ENCODE measurements at places on chromosomes 12 and 14.

DNA sequence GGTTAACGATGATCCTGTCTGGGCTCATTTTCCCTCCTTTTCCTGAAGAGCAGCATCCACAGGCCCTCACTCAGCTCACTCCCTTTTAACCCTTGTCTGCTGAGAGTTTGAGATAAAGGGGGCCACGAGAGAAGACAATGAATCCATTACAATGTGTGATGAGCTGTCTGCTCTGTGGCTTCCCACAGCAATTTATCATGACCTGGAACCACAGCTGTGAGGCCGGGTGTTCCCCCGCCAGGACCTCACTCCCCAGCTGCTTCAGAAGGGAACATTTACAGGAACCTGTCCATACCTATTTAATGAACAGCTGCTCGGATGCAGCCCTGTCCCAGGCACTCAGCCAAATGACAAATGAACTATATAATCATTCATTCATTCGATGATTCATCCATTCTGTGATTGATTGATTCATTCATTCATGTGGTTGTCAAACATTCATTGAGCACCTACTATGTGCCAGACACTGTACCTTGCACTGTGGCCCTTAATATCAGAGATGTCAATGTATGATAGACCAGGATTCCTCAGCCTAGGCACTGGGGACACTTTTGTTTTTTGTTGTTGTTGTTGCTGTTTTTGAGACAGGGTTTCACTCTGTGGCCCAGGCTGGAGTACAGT lies 18.5 kb upstream of the P2RX7 start:
- DNase-seq: no peak

DNA sequence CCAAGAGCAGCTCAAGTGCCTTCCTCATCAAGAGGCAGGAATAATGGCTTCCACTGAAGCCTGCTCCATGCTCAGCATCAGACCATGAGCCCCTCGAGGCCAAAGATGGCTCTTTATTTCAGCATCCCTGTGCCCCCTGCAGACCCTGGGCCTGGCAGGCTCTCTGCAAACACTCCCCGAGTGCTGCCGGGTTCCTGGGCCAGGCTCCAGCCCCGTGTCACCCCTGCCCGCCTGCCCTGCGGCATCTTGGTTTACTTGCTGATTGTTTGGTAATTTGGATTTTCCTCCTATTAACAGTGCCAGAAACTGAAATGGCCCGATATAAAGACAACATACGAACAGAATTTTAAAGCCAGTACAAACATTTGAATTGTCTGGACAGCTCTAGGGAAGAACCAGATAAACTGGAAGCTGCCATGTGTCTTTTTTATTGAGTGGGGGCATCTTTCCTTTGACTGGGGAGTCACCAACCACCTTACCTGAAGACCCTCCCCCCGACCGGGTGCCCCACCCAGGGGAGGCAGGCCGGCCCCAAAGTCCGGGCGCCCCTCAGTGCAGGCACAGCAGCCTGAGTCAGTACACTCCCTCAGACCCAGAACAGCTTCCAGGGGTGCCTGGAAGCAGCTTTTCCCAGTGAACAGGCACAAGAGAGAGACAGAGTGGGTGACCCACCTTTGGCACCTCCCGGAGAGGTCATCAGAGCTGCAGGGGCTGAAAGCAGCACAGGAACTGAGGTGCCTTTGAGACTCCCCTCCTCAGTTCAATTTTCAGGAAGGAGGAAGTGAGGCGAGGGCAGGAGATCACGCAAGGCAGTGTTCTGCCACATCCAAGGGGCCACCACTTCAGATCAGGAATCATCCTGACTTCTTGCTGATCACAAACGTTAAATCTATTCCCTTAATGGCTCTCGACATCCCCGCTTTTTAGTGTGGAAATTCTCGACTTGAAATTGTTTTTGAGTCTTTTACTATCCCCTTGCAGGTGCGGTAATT lies 30.6 kb downstream of the ITPK1 start:
- no peak for DNase-seq

DNA sequence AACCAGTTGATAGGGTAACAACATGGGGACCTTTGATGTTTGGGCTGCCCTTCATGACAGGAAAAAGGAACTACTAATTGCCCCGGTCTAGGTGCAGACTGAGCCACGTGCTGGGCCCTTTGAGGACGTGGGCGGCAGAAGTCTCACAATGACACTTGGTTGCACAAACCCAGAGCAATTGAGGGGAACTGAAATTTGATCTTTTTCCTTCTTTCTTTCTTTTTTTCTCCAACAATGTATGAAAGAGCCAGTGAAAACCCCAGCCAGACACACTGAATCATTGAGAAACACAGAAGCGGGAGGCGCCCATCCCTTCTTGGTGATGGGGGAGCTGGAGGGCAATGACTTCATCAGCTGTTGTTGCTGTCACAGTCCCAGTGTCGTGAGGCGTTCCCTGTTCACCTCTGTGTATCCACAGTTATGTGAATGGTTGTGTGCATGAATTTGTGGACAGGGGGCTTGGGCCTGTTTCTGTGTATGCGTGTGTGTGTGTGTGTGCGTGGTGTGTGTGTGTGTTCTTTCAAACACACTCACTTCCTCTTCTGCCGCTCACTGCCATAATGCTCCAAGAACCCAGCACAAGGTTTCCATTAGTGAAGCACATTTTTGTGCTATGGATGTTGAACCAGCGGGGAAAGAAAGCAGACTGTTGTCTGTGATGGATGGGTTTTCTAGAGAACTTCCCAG lies 137.5 kb upstream of the CCND2 start:
- DNase-seq: no peak

DNA sequence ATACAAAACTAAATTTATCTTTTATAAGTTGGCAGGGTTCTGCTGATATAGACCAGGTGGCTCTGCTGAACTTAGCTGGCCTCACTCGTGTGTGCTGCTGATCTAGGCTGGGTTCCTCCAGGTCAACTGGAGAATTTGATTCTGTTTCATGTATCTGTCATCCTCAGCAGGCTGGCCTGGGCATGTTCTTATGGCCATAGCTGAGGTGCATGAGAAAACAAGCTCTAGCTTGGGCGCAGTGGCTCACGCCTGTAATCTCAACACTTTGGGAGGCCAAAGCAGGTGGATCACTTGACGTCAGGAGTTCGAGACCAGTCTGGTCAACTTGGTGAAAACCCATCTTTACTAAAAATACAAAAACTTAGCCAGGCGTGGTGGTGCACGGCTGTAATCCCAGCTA lies 24.3 kb upstream of the BCL2L14 start:
- no peak for DNase-seq

DNA sequence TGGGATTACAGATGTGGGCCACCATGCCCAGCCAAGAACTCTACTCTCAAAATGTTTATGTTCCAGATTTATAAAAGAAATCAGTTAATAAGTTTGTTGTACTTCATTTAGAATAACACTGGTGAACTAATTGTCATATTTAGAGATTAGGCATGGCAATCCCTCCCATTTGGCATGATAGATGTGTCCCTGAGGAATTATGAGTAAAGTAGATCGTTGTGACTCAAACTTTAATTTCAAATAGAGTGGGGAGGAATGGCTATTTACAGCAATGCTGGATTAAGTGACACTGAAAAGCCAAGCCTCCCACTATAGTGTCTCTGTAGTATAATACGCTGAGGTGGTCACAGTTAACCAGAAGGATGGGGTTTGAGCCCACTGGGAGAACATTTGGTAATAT lies 39.3 kb upstream of the RTRAF start:
- DNase-seq: no peak

- no peak for DNase-seq
These were observed 39.3 kb upstream of the AMN start for GRCh38 chr14:102883089-102883541.

DNA sequence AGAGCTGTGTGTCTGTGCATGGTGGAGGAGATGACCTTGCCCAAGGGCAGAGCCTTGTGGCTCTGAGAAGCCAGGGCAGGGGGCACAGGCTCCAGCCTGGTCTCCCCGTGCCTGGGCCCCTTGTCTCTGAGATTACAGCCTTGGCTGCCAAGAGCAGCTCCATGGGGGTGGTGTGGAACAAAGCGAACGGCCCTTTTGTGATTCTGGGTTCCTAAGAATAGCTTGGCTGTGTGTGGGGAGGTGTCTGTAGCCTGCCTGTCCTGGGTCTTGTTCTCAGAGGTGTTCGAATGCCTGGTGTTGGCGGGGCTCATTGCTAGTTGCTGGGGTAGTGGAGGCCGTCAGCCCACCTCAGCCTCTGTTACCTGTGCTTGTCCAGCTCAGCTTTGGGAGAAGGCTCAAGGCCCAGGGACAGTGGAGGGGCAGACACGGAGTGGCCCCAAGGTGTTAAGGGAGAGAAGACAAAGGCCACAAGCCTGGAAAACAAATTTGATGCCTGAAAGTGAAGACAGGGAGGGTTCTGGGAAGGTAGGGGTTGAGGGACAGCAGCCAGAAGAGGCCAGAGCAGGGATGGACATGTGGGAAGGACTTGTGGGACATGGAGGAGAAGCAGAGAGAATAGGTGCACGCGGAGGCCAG lies 7.4 kb upstream of the MYH7 start:
- DNase-seq: no peak
